Fibroblast of skin of back (primary cell): ENCODE measurements at places on chromosomes 11 and 22.

GRCh38 chr22:45843986-45844385, 133.0 kb downstream of the WNT7B start:
- no peak for DNase-seq

DNA sequence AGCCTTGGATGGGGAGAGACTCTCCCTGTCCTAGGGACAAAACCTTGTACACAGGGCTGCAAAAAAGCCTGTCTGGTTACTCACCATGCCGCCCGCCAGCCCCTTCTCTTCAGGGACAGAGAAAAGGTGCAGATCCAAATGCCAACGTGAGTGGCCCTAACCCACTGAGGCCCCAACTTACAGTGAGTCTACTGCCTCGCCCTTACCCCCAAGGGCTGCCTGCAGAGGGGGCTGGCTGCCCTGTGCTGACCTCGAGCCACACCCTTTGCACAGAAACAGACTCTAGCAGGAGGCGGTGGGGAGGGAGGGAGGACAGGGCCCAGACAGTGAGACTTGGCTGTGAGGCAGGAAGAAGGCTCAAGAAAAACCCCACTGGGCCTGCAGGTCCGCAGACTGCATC, 13.6 kb upstream of the CHST1 start:
- no peak for DNase-seq

- peak; percentile 11 for DNase-seq
These were observed 758 bp downstream of the GALNT18 start for GRCh38 chr11:11620921-11621572.

DNA sequence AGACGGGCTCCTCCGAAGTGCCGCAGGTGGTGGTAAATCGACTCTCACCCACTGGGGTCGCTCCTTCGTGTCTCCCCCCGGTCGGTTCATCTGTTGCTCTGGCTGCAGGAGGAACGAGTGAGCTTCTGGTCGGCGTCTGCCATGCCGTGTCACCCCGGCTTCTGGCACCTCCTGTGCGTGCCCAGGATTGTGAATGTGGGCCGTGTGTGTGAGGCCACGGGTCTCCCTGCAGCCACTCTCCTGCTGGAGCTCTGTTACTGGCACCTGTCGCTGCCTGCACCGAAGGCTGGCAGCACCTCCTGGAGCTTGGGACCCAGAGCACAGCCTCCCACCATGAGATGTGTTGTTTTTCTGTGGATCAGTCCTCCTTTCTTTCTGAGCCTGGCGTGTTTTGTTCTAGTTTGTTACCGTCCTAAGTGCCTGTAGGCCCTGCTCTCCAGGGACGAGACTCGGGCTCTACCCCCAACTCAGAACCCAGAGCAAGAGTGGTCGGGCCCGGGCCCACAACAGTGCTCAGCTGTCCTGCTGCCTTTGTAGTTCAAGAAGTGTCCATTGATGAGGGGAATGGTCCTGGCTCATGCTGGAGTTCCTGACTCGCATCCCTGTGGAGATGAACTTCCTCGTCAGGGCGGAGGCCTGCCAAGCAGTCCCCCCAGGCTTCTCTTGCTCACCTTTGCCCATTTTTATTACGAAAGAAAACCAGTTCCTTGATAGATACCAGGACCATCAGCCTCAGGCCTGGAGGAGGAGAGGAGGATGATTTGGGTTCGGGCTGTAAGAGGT, 66.6 kb downstream of the MED15 start:
- no peak for DNase-seq

GRCh38 chr11:43933608-43934551, 8.6 kb upstream of the C11orf96 start:
- DNase-seq: peak; percentile 54
